CD4-positive, CD25-positive, alpha-beta regulatory T cell (primary cell): ENCODE measurements at places on chromosomes 1 and 21.

DNA sequence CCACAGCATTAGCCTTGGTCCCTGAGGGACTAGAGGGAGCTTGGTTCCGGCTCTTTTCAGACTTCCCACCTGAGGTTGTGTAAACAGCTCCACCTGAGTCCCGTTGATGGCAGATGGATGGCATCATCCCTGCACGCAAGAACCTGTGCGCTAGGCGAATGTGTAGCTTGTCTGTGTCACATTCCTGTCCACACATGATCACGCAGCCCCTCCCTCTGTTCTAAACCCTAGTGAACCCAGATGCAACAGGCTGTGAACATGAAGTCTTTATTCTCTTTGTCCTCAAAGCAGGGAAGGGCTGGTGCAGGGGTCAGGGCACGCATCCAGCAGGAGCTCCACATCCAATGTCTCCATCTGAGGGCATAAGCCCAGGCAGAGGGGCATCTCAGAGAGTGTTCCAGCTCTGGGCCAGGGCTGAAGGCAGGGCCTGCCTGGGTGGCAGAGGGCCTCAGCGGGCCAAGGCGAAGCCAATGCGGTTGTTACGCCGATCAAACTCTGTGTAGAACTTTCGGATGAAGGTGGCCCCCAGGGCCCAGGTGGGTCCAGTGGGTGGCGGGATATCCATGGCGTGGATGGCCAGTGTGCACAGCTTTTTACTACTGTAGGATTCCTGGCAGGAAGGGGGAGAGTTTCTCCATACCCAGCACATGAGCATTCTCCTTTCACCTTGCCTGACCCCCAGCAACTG lies 2.9 kb upstream of the ETNK2 start:
- no peak for DNase-seq

DNA sequence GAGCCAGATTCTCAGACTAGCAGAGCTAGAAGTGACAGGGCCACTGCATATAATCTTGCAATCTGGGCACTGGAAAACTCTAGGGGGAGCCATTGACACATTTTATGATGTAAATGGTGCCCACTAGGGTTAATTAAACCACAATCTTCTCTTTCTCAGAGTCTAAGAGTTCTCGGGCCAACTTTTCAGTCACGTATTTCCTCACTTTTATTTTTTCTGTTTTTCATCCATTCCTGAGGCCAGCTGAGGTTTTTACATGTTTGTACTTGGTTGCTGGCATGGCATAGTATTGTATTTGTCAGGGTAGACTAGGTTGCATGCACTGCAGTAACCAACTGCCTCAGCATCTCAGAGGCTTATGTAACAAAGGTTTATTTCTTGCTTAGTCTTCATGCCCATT lies 138.2 kb downstream of the ZNF326 start:
- peak; percentile 5 for DNase-seq

- DNase-seq: no peak
Observed at GRCh38 chr1:94646786-94647555, 105.4 kb upstream of the F3 start.

GRCh38 chr1:232437510-232437909 lies 192.4 kb downstream of the SIPA1L2 start:
- no peak for DNase-seq

DNA sequence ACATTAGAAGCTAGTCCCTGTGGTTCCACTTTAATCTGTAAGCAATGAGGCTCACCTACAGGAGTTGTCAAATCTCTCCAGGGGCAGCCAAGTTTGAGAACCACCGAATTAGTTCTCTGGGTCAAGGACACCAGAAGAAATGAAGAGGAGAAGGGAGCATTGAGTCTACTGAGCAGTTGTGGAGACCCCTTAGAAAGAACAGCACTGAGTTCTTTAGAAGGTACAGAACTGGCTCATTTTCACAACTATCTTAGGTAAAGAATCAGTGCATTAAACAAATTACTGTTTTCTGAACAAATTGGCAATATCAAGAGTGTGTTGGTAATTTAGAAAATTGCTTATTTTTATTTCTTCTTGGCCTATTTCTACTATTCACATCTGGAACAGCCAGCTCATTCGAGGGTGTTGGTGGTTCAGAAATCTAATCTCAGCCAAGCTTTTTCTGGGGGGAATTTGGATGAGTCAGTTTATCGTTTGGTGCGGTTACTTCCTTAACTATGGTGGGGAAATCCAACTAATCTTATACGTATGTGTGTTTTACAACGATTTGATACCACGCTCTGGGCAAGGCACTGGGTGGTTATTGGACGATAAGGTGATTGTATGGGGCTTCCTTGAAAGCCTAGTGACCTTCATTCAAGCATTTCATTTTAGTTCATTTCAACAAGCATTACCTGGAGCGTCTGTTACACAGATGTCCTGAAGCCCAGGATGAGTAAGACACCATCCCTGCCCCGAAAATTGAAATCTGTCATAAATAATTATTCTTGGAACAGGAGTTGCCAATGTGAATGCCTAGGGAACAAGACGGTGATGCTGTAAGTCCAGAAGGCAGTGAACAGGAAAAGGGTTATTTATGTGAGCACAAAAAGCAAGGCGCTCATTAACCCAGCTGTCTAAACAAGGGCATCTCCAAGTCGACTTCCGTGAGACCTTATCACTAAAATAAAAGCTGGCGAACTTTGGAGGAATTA lies 52.0 kb upstream of the TMPRSS2 start:
- no peak for DNase-seq

GRCh38 chr1:116878804-116879477 lies 30.8 kb upstream of the PTGFRN start:
- no peak for DNase-seq

DNA sequence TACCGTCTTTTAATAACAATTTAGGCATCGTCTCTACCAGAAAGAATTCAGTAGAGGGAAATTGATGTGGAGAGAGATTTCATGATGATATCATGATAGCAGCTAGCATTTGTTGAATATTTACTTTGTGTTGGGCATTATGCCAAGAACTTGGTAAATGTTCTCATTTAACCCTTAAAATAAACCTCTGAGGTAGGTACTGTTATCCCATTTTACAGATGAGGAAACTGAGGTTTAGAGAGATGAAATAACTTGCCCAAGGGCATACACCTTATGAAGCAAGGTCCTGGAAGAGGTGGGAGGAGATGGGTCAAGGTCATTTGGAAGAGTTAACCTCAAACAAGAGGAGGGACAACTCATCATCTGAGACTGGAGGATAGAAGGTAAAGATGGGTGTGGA lies 34.8 kb downstream of the TSNAX start:
- no peak for DNase-seq

DNA sequence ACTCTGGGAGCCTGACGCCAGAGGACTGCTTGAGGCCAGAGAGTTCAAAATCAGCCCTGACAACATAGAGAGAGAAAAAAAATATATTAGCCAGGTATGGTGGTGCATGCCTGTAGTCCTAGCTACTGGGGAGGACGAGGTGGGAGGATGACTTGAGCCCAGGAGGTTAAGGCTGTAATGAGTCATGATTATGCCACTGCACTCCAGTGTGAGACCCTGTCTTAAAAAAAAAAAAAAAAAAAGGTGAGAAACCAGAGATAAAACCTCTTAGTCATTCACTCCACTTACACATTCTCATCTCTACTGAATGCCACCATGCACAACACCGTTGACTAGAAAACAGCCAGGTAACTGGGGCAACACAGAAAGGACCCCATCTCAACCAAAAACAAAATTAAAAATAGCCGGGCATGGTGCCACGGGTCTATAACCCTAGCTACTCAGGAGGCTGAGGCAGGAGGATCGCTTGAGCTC lies 178.1 kb downstream of the SLC45A1 start:
- peak; percentile 25 for DNase-seq

- no peak for DNase-seq
Observed at GRCh38 chr1:219039682-219040154, 134.0 kb upstream of the LYPLAL1 start.

GRCh38 chr1:171226747-171227370 lies 21.4 kb upstream of the FMO1 start:
- peak; percentile 9 for DNase-seq

DNA sequence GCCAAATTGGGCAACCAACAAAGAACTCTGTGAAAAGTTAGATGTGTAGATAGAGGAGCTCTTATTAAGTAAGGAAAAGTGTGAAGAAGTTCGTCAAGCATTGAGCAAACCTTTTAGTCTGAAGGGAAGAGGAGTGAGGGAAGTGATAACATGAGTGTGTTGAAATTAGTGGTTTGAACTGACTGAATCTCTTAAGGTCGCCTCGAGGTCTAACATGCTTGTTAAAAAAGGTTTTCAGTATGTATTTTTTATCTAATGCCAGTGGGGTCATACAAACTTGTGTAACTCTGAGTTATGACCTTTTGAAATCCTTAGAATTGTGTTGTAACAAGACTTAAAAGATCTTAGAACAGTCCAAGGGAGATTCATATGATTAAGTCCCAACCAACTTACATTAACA lies 34.1 kb downstream of the SOAT1 start:
- no peak for DNase-seq

DNA sequence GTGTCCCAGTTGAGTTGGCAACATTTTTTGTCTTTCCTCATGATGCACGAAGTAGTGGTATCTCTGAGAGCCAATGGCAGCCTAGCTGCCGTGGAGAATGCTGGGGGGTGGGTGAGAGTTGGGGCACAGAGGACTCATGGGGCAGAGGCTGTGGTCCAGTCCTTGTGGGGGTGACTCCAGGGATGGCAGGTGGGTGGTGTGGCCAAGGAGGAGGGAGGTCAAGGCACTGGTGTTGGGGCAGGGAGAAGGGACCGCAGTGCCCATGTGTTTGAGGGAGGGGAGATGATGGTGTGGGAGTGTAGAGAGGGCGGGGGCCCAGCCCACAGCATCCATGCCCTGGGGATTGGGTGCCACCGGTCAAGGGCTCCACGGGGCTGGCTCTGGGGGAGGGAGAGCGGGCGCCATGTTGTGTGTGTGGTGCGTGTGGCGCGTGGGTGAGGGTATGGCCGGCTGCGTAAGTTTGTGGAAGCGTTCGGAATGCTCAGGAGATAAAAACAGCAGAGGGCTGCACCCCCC lies 63.5 kb downstream of the PRKCZ start:
- no peak for DNase-seq

- DNase-seq: no peak
Observed at GRCh38 chr1:116404699-116405098, 31.7 kb downstream of the ATP1A1 start.

- no peak for DNase-seq
Observed at GRCh38 chr1:151547119-151547899, 7.2 kb downstream of the TUFT1 start.

GRCh38 chr21:28283641-28284490 lies 708.8 kb downstream of the LTN1 start:
- DNase-seq: no peak

DNA sequence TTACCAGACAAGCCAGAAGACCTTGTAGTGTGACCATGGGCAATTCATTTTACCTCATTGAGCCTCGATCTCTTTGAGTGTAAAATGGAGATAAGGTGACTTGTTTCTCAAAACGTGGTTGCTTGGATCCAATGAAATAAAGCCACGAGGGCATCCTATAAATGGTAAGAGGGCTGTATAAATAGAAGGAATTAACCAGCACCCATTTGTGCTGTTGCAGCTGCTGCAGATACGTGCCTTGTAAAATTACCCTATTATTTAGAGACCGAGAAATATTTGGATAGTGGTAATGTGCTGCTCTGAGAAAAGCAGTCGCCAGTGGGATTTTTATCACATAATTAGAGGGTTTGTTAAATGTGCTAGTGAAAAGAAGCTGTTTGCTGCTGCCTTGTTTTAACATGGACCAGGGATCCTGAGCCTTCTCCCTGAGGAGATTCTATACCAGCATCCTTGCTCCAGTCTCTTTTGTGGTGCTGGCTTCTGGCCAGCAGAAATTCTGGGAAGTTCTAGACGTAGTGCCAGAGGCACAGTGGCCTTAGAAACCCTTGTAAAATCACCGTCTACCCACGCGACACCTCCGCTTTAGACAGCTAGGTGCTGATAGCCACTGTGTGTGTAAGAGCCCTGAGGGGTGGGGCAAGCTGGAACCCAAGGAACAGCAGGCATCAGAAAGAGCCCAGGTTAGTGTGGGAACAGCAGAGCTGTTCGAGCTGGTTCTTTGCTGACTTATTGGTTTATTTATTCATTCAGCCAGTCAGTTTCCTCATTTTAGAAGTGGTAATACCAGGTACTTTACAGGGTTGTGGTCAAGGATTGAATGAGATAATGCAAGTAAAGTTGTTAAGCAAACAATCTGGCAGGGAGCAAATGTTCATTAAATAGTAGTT lies 137.5 kb downstream of the NOS1AP start:
- no peak for DNase-seq

DNA sequence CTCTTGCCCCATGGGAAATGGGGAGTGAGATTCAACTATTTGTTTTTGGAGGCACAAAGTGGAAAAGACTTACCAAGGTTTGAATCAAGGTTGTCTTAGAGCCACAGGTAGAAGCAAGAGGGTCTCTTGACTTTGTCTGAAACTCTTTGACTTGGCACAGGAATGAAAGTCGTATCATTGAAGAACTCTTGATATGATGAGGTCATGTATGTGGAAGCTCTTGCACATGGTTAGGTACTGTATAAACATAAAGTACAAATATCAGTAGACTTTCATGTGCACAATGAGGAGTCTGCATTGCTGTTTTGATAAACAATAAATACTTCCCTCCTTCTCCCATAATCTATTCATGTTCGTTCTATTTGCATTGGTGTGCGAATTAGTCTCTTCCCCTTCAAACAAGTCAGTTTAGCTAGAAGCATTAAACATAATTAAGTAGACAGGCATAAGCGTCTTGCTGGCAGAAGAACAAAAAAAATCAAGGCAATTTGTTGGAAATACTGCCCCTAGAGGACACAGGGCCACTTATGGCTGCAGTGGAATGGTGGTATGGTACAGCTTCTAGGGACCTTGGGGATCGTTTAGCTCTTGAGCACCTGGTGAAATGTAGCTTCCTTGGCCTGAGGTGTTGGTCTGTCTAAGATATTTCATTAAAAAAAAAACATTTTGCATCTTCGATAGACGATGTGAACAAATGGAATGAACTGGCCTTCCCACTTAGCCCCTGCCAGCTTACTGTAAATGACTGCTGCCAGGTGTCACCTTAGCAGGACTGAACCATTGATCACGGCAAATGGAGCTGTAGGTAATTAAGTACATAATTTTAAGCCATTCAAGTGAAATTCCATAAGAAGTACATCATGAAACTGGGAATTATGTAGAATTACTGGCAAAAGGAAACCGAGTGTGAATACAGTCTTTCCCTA lies 218.0 kb upstream of the GALNT2 start:
- DNase-seq: peak; percentile 40

- DNase-seq: no peak
Observed at GRCh38 chr21:44558695-44559094, at the start of gene KRTAP10-3. Gene KRTAP10-3, minus strand, starts transcription at chr21:44558795. Its CDS starts 80 bp downstream, at chr21:44558715.

- DNase-seq: no peak
Observed at GRCh38 chr1:171107262-171107940, 16.7 kb downstream of the FMO3 start.

DNA sequence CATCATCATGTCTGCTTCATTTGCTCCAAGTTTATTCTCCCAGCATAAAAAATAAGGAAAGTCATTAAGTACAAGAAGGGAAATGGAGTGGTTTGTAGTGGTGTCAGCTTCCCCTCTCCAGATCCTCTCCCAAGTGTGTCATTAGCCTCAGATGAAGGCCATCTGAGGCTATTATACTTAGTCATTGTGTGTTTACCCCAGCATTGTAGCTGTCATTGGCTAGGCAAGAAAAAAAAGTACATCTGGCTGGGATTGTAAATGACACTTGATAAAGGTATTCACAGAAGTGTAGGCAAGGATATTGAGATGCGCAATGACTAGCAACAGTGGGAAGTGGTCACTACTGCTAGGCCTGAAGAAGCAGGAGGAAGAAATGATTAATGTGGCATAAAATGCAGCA lies 316.9 kb upstream of the SGIP1 start:
- DNase-seq: no peak

GRCh38 chr21:16563795-16564194 lies 834.0 kb downstream of the USP25 start:
- no peak for DNase-seq
